ENCODE measurements at places on chromosomes 1 and 21.

GRCh38 chr1:221510793-221511503 is 230.9 kb downstream of the DUSP10 start:
- no peak for DNase-seq

DNA sequence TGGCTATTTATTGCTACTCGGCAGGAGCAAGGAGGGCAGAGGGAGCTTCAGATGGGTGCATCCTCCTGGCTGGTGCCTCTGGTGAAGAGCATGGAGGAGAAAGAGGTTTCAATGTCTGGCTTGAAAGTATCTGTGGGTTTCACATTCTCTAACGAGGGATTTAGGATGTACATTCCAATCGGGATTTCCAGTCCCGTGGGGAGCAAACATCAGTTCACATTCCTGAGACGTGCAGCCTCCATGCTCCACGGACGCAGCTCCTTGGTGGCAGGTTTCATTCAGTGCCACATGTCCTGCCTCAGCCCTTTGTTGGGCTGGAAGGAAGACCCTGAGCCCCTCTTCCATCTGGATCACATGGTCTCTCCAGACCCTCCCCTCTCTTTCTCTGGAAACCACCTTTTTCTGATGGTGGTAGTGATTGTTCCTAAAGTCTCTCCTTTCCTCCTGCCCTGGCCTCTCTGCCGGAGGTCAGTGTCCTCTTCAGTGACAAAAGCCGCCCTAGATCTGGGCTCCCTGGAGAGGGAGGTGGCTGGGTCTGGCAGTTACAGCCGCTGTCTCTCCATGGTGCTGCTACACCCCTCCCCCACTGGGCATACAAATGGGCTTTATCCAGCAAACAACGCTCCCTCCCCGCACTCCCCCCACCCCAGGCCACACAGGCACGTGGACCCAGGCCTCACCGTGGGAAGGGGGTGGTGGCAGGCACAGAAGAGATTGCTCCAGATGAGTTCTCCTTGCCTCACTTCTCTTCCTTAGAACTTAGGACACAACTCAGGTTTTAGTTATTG is 826 bp upstream of the CA14 start:
- DNase-seq, result no peak

GRCh38 chr1:56788588-56788987 is 30.6 kb downstream of the FYB2 start:
- DNase-seq, result no peak

DNA sequence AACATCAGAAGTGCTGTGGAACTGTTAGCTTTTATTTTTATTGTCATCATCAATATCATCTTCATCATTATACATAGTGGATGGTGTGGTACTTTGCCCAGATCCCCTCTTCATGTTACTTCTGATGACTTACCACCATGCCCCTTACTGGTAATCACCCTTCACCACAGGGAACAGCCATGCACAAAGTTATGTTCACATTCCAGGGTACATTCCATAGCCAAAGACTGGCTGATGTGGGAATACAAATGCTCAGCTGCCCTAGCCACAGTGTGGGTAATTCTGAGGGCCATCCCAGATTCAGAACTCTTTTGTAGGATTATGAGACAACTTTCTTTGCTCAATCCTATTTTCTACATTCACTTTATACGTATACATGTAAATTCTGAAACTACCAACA is 691.3 kb upstream of the CXADR start:
- no peak for DNase-seq

- DNase-seq, result no peak
Measured at GRCh38 chr21:41650526-41651145, 116.2 kb downstream of the RIPK4 start.

DNA sequence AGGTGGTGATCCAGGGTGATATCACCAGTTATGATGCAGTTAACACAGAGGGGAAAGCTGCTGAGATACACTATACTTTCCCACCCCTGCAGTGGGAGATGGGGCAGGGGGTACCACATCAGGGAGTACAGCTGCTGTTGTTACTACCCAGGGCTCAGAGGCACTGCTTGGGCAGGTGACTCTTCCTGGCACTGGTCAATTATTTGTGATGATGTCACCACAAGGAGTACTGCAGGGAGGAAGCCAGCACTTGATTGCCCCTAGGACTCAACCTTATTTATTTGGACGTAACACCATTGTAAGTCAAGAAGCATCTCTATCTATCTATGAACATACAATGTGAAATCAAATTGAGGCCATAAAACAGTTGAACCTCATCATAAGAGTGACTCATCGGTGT is 10.1 kb downstream of the IFNAR1 start:
- no peak for DNase-seq

DNA sequence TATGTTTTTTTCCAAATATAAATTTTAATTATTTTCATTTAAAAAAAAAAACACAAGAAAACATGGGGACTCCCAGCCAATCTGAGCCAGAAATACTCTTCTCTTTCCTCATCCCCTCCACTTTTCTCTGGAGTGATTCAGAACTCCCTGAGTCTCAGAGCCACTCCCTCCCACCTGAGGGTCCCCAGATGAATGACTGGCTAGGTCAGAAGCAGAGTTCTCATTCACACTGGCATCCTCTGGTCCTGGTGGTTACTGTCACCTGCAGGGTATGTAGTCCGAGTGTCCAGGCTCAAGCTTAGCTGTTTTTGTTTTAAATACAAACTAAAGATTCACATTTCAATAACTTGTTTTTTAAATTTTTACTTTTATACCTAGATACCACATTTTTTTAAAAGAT is 6.3 kb downstream of the HMGCS2 start:
- DNase-seq, result no peak

GRCh38 chr1:216916890-216917438 is 193.7 kb upstream of the ESRRG start:
- DNase-seq, result no peak

DNA sequence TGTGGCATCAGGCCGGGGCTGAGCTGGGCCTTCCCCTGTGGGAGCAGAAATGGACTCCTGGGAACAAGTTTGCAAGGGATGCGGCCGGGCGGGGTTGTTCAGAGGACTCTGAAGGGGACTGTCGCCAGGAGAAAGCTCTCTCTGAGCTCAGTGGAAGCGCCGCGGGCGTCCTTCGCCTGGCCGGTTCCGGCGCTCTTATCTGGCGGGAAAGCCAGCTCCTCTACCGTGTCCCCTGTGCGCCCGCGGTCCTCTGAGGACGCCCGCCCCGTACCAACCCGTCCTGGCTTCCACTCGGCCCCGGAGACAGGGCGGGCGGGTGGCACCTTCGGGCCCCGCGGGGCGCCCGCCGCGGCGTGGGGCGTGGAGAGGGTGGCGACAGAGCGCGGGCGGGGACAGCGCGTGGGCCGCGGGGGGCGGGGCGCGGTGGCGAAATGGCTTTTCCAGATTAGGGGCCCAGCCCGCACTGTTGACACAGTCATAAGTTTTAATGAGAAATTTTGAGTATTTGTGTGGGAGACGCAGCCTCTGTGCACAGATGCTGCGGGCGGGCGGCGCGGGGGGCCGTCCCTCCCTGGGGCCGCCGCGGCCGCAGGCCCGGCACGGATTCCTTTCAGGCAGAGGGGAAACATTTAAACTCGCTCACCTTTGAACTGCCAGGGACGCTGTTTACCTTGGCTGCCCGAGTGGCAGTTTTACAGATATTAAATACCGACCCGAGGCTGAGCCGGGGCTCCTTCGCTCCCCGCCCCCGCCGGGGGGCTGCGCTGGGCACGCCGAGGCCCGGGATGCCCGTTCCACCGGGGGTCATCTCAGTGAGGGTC is 70.2 kb downstream of the FOXD2 start:
- DNase-seq, result no peak

DNA sequence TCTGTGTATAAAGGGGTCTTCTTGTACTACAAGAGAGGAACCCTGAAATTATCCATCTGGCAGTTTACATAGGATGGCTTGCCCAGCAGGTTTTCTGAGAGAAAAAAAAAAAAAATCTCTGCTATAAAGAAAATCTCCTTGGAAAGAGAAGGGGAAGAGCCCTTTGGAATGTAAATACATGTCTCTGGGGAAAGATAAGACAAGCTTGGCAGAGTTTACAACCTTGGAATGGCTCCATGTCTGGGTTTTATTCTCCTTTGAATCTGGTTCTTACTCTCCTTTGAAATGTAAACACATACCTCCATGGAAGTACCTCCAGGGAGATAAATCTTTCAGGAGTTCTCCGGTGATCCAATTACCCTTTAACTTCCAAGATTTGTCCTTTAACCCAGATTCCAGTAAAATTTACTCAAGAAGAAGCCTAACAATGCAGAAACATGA is 45.1 kb upstream of the DNAH14 start:
- DNase-seq, result no peak

- DNase-seq, result no peak
Measured at GRCh38 chr1:209341673-209342420, 241.7 kb upstream of the CAMK1G start.

DNA sequence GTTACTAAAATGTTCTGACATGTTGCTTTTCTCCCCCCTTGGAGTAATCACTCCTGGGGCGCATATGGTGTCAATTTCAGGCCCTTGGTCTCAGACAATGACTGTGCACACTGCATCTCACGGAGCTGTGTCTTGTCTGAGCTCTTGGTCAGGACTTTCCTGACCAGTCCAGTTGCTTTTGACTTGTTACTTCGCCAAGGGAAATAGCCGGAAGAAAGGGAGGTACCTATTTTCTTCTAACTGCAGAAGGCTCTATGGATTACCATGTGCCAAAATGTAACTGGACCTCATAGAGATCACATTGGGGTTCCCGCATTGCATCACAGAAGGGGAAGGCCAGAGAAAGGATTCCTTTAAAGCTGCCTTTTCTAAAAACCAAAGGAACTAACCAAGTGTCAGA is 68.6 kb downstream of the SPAG17 start:
- no peak for DNase-seq

GRCh38 chr1:86277936-86278335 is 118.2 kb downstream of the ODF2L start:
- DNase-seq, result no peak

DNA sequence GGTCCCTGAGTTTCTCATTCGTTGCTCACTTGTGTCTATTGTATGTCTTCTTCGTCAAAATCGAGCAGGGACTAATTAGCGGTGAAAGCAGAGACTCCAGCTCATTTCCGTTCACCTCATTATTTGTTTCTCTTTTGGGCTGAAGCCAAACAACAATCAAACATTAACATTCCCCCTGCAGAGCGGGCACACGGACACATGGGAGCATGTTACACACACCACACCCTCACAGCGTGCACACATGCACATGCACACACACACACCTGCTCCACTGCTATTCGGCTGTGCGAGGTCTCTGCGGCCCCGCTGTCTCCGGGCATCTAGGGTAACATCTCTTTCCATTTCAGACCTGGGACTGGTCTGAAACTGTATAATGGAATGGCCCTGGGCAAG is 58.5 kb upstream of the LRRC8D start:
- peak; percentile 37 for DNase-seq

- DNase-seq, result no peak
Measured at GRCh38 chr1:46041551-46041950, 90.9 kb downstream of the PIK3R3 start.

GRCh38 chr21:24840287-24840686 is 767.0 kb downstream of the MRPL39 start:
- no peak for DNase-seq

GRCh38 chr1:44411861-44412260 is 6.8 kb downstream of the RNF220 start:
- no peak for DNase-seq

DNA sequence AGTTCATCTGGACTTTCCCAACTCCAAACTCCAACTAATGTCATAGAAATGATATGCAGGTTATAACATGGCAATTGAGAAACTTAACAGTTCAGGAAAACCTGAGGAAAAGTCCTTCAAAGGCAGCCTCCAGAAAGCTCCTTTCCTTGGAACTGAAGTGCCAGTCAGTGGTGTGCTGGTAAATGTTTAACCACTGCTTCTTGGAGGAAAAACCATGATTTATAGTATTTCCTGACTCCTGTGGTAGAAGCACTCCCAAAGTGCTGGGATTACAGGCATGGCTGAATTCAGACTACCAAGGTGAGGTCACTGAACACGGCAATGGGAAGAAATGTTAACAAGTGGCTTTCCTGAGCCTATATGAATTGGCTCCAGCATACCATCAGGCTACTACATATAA is 26.7 kb upstream of the ZNHIT6 start:
- DNase-seq, result no peak

DNA sequence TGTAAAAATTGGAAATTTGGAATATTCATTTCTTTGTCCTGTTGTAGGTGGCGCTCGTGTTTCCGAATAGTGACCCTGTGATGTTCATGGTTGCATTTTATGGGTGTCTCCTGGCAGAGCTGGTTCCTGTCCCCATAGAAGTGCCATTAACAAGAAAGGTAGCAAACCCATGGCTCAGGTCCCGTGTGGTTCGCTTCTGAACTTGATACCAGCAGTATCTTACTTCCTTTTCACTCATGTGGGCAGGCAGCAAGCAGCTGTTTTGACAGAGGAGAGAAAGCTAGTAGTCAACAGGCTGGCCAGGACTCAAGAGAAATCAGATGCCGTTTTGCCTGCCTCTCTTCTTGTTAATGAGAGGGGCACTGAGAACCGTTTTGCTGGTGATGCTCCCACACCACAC is 72.8 kb downstream of the S100B start:
- DNase-seq, result peak; percentile 38

- DNase-seq, result no peak
Measured at GRCh38 chr1:115188680-115189395, 99.5 kb upstream of the TSPAN2 start.

DNA sequence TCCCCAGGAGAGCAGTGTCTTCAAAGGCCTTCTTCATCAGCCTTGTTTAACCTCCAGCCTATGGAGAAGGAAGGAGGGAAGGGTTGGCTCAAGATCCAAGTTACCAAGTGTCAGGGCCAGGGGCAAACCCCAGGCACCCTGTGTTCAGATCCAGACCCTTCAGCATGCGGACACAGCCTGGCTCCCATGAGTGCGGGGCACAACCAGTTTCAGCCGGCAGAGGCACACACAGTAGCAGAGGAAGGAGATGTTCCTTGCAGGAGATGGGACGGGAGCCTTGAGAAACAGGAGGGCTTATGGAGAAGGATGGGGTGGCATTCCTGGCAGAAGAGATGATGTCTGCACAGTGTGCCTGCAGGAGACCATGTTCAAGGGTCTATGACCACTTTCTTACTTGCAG is 161.7 kb upstream of the EDN2 start:
- DNase-seq, result no peak

DNA sequence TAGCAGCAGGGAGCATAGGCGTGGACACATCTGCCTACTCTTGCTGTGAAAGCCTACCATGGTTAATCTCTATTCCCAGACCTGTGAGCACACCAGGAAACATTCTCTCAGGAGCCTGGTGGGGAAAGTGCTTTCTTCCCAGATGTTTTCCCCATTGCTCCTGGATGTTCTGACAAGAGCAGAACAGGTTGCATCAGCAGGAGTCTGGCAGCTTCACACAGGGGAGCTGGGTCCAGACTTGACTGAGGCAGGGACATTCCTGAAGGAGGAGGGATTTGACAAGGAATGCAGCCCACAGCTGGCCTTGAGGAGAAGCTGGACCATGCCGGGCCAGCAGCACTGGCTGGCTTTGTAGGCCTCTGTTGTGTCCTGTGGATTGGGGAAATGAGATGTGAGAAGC is 21.0 kb upstream of the ARTN start:
- no peak for DNase-seq

GRCh38 chr1:108199201-108199691 is 897 bp downstream of the SLC25A24 start:
- DNase-seq, result no peak

- DNase-seq, result peak; percentile 43
Measured at GRCh38 chr1:234775477-234776246, 165.7 kb upstream of the IRF2BP2 start.

Data from CD4-positive, alpha-beta T cell treated with Interleukin-4 for 4 hours (primary cell).